ENCODE measurements at places on chromosomes 13 and 19. TPM values are rescaled to one million over a fixed set of nuclear protein-coding genes. Genes with fewer than 3 reads are reported as not detected.

ZNF223 gene
- 5.6 TPM for total RNA-seq

ZNF101 gene
- total RNA-seq, result 14.5 TPM

DNA sequence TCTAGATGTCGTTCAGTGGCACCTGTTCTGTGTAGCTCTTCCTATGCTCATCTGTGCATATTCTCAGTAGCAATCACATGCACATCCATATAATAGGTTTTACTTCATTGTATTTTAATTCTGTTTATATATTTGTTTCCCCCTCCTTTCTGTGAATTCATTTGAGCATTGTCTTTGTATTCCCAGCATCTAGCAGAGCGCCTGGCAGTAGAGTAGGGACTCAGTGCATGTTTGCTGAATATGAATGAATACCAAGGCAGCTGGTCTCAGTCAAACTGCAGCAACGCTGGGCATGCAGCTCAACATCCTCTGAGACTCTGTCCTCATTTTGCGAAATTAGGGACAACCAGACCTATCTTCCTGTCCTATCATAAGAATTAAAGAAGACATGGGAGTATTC lies 330.1 kb downstream of the SPRY2 start:
- no peak for DNase-seq

ZNF724 gene
- 21.0 TPM for total RNA-seq

EID2 gene
- 25.2 TPM for total RNA-seq

DNA sequence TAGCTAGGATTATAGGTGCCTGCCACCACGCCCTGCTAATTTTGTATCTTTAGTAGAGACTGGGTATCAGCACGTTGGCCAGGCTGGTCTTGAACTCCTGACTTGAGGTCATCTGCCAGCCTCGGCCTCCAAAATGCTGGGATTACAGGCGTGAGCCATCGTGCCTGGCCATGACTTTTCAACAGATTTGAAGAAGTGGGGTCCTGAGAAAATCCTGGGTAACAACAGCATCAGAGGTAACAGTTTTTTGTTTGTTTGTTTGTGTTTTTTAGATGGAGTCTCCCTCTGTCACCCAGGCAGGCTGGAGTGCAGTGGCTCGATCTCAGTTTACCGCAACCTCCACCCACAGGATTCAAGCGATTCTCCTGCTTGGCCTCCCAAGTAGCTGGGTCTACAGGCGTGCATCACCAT lies 3.7 kb downstream of the JUNB start:
- no peak for DNase-seq

RETN gene
- not detected for total RNA-seq

GPR4 gene
- not detected for total RNA-seq

- DNase-seq, result no peak
Observed at GRCh38 chr19:16075430-16076153, 703 bp upstream of the TPM4 start.

DNA sequence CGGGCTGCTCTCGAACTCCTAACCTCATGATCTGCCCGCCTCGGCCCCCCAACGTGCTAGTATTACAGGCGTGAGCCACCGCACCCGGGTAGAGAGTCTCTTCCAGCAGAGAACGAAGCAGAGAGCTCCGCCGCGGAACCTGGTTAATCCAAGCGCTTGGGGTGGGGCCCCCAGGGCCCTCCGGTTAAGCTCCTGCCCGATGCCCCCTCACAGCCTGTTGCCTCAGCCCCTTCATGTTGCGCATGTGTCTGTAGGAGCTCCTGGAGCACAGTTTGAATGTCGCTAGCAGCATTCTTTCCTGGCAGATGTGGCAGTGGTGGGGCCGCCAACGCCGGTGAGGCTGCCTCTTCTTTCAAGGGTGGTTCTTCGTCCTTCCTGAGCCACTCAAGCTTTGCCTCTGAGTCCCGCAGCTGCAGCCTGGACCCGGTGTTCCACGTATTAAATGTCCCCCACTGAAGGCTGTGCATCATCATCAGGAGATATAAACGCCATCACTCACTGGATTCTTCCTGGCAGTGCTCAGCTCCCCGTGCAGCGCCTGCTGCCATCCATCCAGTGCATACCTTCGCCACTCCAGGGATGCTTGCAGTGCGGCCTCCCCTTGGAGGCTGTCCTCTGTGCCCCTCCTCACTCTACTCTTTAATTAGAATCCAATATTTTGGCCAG lies 1919.3 kb downstream of the PCDH9 start:
- no peak for DNase-seq

DNA sequence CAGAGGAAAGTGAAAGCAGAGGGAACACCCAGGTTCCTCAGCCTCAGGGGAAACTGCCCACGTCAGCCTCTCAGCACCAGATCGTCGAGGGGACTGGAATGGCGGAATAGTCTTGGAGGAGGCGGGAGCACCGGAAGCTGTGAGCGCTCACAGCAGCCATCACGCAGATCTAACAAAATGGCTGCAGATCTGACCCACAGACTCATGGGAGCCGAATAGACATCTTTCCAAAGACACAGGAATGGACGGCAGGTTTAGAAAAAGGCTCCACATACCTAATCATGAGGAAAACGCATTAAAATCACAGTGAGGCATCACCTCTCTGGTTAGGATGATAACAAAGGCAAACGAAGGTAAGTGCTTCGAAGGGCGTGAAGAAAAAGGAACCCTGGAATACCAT lies 11.8 kb upstream of the LILRA2 start:
- DNase-seq, result no peak

CBLC gene
- total RNA-seq, result not detected

GRCh38 chr13:99376132-99376531 lies 68.9 kb upstream of the GPR183 start:
- no peak for DNase-seq

- no peak for DNase-seq
Observed at GRCh38 chr13:33537026-33537425, 251.5 kb upstream of the STARD13 start.

- DNase-seq, result peak; percentile 57
Observed at GRCh38 chr13:39515224-39515714, 87.7 kb downstream of the LHFPL6 start.

DNA sequence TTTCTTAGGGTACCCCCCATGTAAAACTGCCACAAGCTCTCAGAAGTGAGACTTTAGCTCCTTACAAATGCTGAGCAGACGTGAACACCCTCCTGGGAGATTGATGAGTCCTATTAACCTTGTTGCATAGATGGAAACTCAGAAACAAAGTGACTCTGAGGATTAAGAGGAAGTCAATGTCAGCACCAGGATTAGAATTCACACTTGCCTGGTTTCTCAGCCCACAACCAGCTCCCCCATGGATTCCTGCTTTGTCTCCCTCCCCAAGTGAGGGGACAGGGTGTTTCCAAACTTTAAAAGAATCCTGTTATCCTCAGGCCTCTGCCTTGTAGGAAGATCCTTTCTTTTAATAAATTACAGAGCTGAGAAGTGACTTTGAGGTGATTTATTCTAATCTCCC lies 324.4 kb downstream of the NDFIP2 start:
- DNase-seq, result peak; percentile 88

MED26 gene
- total RNA-seq, result 15.6 TPM

- no peak for DNase-seq
Observed at GRCh38 chr13:71621174-71622124, 245.6 kb downstream of the DACH1 start.

- no peak for DNase-seq
Observed at GRCh38 chr13:29573190-29573589, 22.3 kb downstream of the SLC7A1 start.

TSPAN16 gene
- not detected for total RNA-seq

DNA sequence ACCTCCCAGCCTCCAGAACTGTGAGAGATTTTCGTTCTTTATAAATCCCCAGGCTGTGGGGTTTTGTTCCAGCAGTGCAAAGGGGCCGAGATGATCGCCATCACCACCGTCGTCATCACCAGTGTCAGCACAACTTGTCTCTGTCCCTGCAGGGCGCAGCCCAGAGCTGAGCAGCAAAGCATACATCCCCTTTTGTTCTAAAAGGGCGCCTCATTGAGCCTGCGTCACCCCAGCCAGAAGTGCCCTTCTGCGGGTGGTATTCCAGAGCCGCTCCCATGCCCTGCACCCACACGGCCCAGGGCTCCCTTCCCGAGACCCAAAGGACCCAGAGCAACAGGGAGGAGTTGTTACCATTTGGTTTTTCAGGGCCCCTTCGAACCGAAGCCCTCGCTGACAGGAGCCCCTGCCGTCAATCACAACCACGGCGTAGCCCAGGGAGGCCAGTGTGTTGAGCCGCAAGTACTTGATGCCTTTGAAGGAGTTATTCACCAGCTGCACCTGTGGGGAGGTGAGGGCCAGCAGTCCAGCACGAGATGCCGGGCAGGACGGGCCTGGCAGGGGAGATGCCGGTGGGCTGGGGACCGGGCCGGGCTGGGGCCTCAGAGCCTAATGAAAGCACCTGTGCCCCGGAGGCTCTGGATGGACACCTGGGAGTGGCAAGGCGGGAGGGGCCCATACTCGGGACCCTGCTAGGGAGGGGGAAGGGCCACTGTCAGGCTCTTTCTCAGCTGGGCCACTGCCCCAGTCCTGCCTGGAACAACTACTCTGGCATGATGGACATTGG lies 14.4 kb upstream of the MYDGF start:
- no peak for DNase-seq

DNA sequence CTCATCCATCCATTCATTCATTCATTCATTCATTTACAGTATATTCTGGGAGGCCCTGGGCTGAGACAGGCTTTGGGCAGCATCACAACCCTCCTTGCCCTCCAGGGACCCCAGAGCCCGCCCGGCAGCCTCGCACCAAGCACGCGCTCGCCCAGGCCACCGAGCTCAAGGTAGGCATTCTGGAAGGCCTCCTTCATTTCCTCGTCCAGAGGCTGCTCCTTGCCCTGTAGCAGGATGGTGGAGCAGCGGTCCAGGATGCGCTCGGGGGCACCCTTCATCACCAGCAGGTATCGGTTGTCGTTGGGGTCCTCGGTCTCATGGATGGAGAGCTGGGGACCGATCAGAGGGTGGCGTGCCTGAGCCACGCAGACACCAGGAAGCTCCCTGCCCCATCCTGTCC lies 15.6 kb downstream of the ATP1A3 start:
- DNase-seq, result no peak

DNA sequence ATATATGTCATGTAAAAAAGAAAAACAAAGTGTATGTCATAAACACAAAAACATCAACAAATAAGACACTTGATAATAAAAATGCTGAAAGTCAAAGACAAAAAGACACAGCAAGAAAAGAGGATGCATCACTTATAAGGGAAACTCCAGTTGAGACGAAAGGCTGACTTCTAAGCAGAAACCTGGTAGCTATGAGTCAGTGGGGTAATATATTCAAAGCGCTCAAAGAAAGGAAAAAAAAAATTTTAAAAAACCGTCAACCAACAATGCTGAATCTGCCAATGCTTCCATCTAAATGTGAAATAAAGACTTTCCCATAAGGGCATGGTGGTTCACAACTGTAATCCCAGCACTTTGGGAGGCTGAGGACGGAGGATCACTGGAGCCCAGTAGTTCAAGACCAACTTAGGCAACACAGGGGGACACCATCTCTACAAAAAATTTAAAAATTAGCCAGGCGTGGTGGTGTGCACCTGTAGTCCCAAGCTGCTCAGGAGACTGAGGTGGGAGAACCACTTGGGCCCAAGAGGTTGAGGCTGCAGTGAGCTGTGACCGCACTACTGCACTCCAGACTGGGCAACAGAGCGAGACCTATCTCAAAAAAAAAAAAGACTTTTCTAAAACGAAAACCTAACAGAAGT lies 24.0 kb downstream of the USP12 start:
- DNase-seq, result no peak

DNA sequence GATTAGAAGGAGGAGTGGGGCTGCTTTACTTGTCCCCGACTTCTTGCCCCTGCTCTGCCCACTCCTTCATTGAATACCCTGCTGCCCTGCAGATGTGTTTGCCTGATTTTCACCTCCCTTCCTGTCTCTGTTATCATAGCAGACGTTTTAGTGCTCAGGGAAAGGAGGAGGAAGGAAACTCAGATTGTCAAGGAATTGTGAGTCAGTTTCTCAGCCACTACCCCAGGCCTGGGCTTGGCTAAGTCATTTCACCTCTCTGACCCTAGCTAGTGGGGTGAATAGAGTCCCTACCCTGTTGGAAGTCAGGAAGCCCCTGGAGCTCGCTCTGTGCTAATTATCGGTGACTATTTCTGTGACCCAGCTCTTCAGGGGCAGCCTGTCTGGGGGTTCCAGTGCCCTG lies 3.9 kb downstream of the BCKDHA start:
- no peak for DNase-seq

ZNF573 gene
- 5.0 TPM for total RNA-seq

DNA sequence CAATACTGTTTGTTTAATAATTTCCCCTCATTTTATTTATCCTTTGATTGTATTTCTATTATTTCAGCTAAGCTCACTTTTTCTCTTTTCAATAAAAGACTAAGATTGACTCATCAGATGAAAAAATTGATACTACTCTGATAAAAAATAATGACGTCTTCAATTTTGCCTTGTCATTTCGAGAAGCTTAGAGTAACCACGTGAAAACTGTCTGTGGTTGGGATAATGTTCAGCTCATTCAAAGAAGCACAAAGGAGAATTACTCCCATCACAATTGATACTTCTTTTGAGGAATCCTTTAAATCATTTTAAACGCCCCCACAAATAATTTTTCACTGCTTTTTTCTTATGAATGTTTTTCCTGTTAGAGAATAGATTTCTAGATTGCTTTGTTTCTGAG lies 318.7 kb upstream of the SLITRK1 start:
- DNase-seq, result no peak

CRX gene
- not detected for total RNA-seq

DNA sequence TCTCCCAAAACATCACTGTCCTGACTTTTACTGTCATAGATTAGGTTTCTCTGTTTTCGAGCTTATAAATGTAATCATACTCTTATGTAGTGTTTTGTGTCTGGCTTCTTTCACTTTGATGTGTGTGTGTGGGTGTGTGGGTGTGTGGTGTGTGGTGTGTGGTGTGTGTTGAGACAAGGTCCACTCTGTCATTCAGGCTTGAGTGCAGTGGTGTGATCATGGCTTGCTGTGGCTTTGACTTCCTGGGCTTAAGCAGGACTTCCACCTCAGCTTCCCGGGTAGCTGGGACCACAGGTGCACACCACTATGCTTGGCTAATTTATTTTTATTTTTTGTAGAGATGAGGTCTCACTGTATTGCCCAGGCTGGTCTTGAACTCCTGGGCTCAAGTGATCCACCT lies 59.6 kb downstream of the PDS5B start:
- DNase-seq, result no peak

GRCh38 chr19:39480337-39481228 lies at the start of gene TIMM50:
TSS of gene TIMM50 (plus strand) at chr19:39480838. CDS start at chr19:39480854, 16 bp downstream.
- peak; percentile 98 for DNase-seq

ZNF610 gene
- total RNA-seq, result 2.3 TPM

- DNase-seq, result no peak
Observed at GRCh38 chr13:74596691-74597090, 462.5 kb upstream of the KLF12 start.

GRCh38 chr19:12880551-12881171 lies 588 bp downstream of the DNASE2 start:
- peak; percentile 43 for DNase-seq
